Common myeloid progenitor, CD34-positive (primary cell): ENCODE measurements at places on chromosomes 1 and 21.

DNA sequence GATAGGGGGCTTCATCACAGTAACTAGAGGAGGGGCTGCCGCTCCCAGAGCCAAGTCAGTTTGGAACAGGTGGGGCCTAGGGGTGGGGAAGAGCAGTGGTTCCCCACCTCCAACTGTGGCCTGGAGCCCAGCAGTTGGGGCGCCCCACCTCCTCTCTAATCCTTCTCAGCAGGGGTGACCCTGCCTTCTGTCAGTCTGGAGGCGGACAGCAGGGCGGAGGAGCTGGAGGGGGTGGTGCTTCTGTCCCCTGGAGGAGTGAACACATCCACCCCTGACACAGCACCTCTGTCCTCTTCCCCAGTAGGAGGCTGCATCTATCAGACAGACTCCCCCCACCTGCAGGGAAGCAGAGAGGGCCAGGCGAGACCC is 73.8 kb downstream of the MRPL37 start:
- no peak for DNase-seq

DNA sequence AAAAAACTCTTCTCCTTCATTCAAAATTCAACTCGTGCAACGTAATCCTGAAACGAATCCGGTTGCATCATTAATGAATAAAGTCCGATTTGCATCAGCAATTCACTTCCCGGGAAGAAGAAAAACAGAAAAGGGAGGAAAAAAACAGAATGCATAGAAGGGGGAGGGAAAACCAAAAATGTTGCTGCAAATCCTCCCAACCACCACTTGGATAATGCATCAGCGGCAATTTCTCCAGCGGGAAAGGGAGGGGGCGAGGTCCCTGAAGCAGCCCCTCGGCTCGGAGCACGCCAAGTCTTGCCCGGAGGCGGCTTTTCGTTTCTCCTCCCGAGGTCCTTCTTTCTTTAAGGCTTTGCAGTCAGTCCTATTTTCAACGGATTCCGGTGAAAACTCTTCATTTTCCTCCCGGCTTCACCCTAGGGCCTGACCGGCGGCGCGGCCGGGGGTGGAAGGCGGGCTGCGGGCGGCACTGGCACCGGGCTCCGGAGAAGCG is 723 bp downstream of the CDC42BPA start:
- peak; percentile 67 for DNase-seq

DNA sequence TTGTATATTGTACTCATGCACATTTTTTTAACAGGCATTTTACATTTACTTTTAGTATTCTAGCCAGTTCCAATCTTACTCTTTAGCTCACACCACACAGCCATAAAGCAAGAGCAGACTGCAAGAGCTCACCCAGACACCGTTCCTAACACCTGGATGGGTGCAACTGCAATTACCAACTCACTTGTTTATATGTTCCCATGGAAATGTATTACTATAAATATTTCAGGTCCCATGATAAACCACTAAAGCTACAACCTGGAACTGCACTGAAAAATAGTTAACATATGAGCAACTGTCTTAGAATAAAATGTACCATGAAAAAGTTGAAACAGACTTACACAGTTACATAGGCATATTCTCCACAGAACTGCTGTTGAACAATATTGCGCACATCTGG is 30.8 kb downstream of the USP48 start:
- DNase-seq = peak; percentile 40

- no peak for DNase-seq
Observed at GRCh38 chr1:36008546-36009197, 75.2 kb upstream of the TEKT2 start.

DNA sequence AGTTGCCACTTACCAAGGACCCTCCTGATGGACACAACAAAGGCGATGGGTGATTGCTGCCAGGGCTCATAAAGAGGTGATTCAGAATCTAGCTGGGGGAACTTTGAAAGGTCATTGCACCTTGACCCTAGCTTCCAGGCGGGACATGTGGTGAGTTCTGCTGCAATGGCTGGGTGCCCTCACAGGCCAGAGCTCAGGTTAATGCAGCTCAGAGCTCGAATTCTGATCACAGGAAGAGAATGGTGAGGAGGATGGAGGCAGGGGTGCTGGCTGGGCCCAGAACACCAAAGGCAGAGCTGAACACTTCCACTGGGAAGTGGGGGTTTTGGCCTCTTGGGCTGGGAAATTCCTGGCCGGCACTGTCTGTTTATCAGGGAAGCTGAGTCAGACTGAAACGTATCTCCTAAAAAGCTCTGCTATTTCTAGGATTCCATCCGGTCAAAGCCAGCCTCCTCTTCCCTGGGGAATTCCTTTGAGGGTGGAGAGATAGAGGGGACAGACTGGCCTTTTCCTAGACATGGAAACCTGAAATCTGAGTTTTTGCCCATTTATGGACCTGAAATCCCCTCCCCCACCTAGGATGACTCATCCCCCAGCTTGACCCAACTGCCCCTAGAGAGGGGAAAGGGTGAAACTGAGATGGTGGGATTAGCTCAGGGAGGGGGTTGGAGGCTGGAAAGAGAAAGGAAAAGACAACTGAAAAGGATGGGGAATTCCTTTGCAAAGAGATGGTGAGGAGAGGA is 27.2 kb downstream of the NUAK2 start:
- DNase-seq = no peak

GRCh38 chr1:181179987-181180365 is 91.5 kb downstream of the IER5 start:
- DNase-seq = peak; percentile 11

- no peak for DNase-seq
Observed at GRCh38 chr1:121483234-121483633, 298.5 kb downstream of the SRGAP2C start.

DNA sequence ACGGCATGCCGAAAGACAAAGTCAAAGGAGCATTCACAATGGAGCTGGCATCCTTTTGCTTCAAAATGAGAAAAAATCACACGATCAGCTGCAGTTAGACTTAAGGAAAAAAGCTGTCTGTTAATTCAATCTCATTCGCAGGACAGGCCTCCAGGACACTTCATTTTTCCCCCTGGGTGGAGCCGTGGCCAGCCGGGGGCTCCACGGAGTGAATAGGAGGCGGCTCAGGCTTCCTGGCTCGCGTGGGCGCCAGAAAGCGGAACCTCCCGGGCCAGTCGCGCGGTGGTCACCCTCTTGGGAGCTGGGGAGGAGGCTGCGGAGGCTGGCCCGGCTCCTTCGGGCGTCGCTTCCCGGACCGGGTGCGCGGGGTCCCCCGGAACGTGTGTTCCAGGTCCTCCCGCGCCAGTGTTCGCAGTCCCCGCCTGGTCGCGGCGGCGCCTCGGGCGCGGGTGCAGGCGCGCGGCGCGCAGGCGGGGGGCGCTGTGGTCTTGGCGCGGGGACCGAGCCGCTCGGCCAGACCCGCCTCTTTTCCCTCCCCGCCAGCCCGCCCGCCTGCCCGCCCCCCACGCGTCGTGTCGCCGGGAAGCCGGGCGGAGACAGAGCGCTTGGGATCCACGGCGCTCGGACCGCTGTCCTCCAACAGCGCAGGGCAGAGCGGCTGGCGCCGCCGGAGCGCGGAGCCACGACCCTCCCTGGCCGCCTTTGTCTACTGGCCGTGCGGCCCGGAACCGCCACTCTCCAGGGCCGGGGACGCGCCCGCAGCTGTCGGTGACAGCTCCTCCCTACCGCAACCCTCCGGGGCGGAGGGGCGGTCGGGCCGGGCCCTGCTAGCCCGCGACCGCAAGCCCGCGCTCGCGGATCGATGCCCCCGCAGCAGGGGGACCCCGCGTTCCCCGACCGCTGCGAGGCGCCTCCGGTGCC is at the start of gene RHOU:
Gene RHOU (plus strand): TSS at position 599 of the 921 bp plus-strand sequence. CDS start 264 bp downstream, at position 863.
- DNase-seq = peak; percentile 79

- DNase-seq = no peak
Observed at GRCh38 chr21:38997051-38997842, 186.0 kb downstream of the PSMG1 start.

- DNase-seq = no peak
Observed at GRCh38 chr1:248817065-248817464, 8.7 kb downstream of the SH3BP5L start.

- peak; percentile 5 for DNase-seq
Observed at GRCh38 chr1:99950486-99950885, 19.3 kb upstream of the SLC35A3 start.

DNA sequence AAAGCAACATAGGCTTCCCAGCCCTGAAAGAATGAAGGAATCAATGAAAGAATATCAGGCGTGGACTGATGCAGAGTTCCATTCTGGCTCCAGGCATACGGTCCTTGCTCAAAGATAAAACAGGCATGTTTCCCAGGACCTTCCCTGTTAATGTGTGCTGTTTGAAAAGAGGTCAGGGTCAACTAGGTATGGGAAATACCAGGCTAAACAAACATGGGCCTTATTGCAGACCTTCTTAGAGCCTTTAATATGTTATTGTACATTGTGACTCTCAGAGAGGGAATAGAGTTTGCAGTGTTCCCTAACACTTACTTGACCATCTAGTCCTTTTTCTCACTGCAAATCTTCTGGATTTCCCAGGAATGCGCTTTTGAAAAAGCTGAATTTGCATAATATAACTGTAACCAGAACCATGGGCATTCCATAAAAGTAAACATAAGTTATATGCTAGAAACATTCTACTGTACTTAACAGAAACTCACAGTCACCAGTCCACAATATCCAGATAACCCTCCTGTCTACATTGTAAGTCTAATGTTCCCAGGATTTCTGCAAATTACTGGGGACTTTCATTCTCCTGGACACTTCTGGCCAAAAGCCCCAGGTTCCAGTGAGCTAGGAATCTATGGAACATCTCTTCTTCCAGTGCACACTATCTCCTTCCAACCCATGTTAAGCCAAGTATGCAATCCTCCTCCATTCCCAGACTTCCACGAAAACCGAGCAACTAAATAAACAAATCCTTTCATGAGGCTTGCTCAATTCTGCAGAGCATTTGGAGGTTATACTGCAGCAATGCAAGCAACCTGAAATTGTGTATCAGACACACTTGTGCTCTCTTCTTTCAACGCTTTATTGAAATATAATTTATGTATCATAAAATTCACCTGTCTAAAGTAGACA is 486.6 kb downstream of the SETD4 start:
- no peak for DNase-seq

DNA sequence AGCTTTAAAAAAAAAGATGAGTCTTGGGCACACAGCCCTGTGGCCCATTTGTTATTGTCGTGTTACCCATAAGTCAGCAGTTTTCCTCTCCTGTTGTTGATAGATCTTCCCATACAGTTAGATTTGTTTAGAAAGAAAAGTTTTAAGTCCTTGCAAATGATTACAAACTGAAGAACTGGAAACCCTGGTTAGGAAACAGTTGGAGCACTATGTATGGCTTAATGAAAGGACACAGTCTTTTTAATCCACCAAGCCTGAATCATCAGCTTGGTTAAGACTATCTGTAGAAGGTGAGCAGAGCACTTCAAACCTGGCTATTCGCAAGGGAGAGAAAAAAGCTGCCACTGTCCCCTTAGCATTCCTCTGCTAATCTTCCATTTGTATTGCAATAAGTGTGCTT is 241.0 kb downstream of the DISC1 start:
- DNase-seq = no peak

- no peak for DNase-seq
Observed at GRCh38 chr1:116324411-116324810, 48.6 kb upstream of the ATP1A1 start.

DNA sequence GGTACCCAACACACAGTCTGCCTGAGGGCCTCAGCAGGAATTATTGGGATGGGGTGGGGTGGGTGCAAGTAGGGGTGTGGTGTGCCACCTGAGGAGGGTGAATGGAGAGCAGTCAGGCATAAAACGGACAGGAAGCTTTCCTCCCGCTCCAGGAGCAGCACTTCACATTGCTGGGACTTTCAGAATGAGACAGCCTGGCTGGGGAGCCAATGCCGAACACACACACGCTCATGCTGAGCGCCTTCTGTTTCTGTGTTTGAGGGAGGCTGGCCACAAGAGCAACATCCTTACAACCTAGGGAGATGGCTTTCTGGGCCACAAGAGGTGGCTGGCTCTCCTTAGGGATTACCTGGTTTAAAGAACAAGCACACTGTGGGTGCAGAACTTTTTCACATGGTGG is 98.0 kb downstream of the LAMC2 start:
- DNase-seq = no peak

DNA sequence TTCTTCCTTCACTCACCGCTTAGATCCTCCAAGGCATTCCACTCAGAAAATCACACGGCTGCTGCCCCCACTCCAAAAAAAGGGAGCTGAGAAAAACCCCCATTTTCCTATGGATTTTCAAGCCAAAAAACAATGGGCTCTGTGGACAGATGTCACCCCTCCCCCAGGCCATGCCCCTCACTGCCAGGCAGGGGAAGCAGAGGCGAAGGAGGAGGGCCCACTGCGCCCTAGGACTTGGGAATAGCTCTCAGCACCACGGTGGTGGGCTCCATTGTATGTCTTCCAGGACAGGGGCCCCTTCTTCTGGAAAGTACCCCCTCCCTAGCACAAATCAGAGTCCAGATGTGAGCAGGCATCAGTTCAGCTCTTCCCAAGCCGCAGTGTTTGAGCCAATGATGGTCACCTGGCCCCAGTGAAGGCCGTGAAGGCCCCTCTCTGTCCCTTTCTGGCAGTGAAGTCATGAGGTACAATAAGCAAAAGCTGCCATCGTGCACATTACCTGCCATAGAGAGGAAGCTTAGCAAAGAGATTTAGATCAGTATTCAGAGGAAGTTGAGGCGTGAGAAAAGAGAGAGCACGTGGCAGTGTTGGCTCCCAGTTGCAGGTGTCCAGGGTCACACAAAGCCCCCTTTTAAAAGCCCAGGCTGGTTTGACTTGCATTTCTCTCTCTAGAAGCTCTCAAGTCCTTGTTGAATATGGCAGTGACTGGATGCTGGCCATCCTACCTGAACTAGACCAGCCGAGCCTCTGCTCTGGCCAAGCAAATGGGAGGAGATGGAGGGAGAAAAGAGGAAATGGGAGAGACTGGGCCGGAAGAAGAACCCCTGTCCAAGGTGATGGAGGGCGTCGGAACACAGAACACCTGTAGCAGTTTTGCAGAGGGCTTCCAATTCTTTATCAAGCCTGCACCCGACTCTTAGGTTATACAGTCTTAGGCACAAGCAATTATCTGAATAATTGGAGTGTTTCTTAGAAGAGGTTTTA is 149.0 kb downstream of the TOMM20 start:
- no peak for DNase-seq

DNA sequence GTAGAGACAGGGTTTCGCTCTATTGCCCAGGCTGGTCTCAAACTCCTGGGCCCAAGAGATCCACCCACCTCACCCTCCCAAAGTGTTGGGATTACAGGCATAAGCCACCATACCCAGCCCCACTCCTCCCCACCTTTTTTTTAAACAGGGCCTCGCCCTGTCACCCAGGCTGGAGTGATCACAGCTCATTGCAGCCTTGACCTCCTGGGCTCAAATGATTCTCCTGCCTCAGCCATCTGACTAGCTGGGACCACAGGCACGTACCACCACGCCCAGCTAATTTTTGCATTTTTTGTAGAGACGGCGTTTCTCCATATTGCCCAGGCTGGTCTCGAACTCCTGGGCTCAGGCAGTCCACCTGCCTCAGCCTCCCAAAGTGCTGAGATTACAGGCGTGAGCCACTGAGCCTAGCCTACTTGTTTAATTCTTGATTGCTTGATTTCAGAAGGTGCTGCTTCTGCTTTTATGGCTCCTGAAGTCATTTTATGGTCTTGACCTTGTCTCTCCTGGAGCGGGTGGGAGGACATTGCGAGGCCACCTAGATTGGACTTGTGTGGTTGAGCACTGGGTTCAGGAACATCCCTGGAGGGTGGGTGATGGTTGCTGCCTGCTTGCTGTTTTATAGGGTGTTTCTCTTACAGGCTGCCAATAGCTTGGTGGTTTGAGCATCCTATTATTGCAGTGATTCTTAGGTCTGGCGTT is 81.9 kb downstream of the GALNT2 start:
- no peak for DNase-seq
